Activated CD8-positive, alpha-beta memory T cell treated with anti-CD3 and anti-CD28 coated beads for 1 hour (primary cell): ENCODE measurements at places on chromosomes 7 and 10.

GRCh38 chr10:46052791-46053375 is 6.8 kb upstream of the MSMB start:
- no peak for DNase-seq

GRCh38 chr10:127041552-127041951 is 136.3 kb downstream of the DOCK1 start:
- no peak for DNase-seq

- DNase-seq, result no peak
Measured at GRCh38 chr7:155570171-155570958, 24.0 kb upstream of the CNPY1 start.

- DNase-seq, result no peak
Measured at GRCh38 chr7:151648429-151648828, 128.7 kb upstream of the RHEB start.

GRCh38 chr7:74527842-74528241 is 74.1 kb downstream of the GTF2IRD1 start:
- DNase-seq, result no peak

GRCh38 chr7:102190776-102191350 is 95.8 kb upstream of the SH2B2 start:
- DNase-seq, result no peak

- no peak for DNase-seq
Measured at GRCh38 chr7:87190783-87191182, 28.7 kb downstream of the TMEM243 start.

DNA sequence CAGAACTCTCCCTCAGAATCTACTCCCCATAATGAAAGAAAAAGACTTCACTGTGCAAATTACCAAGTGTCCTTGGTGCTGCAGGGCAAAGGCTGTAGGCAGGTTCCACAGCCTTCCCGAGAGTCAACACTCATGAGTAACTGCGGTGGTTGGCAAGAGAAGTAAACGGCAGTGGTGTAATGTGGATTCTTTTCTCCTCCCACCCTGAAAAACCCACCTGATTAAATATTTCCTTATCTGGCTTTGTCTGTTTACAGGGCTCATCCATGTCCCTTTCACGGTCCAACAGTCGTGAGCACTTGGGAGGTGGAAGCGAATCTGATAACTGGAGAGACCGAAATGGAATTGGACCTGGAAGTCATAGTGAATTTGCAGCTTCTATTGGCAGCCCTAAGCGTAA is 300.9 kb downstream of the BICC1 start:
- no peak for DNase-seq

- no peak for DNase-seq
Measured at GRCh38 chr10:63267414-63268148, 134.5 kb downstream of the NRBF2 start.

- DNase-seq, result no peak
Measured at GRCh38 chr7:115914951-115915350, 115.6 kb downstream of the TFEC start.
